ENCODE measurements at places on chromosomes 16 and 17. TPM values are rescaled to one million over a fixed set of nuclear protein-coding genes. Genes with fewer than 3 reads are reported as not detected.

Gene EIF3CL
- 56.9 TPM for total RNA-seq

DNA sequence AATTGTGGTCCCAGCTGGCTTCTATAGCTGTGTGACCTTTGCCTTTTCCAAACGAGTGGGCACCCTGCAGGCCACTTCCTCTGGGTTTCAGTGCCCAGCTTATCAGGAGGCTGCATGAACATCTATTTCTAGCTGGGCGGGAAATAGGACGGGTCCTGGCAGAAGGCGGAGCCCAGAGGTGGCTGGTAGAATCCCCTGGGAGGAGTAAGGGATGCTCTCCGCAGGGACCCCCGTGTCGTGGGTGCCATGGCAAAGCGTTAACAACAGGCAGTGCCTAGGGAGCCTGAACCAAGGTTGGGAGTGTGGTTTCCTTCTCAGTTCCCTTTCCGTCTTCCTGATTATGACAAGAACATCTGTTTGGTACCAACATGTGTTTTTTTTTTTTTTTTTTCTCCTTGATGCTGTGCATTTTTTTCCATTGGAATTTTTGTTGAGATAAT, 58.2 kb downstream of the PLCG2 start:
- no peak for DNase-seq

Gene KRT12
- not detected for total RNA-seq

GRCh38 chr16:81601008-81601428, 156.4 kb downstream of the CMIP start:
- peak; percentile 80 for DNase-seq

Gene EME1
- 13.9 TPM for total RNA-seq

DNA sequence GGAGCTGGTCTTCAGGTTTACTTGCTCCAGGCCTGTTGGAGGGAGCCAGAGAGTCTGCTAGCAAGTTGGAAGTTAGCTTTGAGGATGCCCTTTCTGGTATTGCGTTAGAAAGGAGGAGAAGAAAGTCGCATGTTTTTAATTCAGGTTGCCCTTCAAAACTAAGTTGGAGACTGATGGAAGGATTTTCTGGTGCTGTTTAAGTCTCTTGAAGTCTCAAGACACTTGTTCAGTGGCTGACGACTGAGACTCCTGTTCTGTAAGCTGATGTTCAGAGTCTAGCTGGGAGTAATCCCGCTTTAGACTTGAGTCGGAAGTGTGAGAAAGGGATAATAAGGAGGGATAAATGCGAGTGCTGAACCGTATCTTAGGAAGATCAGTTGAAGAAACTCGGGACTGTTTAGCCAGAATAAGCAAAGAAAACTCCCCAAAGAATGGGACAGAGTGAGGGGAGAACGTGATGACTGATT, 740 bp downstream of the AATF start:
- DNase-seq: no peak

Gene PIPOX
- total RNA-seq: 1.7 TPM

- DNase-seq: no peak
These were observed 4.5 kb upstream of the RMI2 start for GRCh38 chr16:11340710-11341109.

GRCh38 chr16:66032841-66033240, 333.6 kb upstream of the CDH5 start:
- no peak for DNase-seq

DNA sequence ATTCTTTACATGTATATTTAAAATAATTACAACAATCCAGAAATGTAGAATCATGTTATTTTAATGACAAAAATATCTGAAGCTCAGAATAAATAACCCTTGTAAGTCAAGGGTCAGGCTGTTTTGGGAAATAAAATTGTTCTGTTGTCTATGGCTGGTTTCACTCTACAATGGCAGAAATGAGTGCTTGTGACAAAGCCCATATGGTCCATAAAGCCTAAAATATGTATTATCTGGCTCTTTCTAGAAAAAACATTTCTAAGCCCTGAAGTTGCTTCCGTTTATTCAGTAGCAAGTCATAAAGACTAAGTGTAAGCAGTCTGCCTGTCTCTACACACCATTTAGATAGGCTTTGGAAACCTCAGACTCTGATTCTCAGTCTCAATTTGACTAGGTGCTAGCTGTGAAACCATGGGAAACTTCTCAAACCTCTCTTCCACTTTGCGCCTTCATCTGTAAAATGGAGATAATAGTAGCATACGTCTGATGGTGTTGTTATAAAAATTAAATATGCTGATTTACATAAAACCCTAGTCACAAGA, 365.7 kb upstream of the CA10 start:
- DNase-seq: no peak

DNA sequence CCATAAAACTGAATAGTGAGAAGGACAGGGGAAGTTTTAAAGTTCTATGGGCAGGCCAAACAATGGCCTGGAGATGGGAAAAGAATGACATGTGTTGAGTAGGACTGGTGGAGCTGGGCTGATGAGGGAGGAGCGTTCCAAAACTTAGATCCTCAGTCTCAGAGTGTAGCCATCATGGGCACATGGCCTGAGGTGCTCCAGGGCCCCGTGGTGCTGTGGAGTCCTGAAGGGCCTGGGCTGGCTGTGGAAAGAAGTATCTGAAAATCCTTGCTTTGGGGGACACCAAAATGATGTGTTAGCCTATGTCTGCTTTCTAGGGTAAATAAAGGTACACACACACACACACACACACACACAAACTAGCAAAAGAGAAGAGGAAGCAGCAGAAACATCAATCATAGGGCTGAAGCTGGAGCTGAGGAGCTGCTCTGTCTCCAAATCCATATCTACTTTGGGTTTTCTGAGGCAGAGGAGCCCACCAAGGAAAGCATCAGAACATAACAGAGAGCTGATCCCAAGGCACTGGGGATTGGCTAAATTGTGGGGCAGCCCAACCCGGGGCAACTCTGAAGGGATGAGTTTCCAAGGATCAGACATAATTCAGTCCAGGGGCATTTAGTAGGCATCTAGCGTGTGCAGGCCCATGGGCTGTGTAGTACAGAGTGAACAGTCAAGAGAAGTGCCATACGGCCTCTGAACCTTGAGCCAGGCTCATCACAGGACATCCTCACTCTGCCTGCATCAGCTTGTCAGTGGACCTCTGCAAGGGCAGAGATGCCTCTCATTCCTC, 85.2 kb downstream of the C16orf78 start:
- DNase-seq: no peak

DNA sequence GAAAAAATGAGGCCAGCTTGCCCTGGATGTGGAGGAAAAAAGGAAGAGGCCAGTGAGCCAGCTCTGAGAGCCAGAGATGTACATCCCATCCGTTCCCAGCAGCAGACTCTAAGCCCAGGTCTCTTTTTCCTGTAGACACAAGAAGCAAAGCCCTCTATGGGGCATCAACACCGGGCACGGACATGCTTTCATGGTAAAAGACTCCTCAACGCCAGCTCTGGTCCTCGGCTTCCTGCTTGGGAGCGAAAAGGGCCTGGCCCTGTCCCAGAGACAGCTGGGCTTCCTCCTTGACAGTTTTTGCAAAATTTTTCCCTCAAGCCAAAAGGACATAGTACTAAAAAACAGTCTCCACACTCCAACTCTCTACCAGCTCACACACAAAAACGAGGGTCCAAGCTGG, 27.1 kb downstream of the PELP1 start:
- no peak for DNase-seq

DNA sequence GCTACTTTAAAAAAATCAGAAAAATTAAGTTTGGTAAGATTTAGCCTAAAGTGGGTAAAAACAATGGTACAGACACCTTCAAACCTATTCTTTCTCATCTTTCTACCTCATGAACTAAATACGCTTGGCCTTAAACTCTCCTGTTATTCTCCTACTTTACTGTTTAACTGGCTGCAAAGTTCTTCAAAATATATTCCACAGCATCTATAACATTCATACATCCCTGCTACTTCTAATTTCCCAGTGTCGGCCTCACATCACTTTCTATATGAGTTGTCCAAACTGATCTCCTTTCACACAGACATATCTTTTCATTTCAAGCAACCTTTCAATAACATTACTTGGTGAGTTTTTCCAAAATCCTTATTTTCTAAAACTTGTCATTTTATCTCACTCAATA, 64.0 kb downstream of the MED13 start:
- no peak for DNase-seq

Gene KRTAP4-9
- not detected for total RNA-seq

- DNase-seq: peak; percentile 54
These were observed 15.5 kb downstream of the VPS35 start for GRCh38 chr16:46673320-46674013.

Gene CCL17
- not detected for total RNA-seq

Gene CFAP97D1
- under 0.01 TPM for total RNA-seq

Gene NGFR
- 40.2 TPM for total RNA-seq

Gene KRT23
- not detected for total RNA-seq

DNA sequence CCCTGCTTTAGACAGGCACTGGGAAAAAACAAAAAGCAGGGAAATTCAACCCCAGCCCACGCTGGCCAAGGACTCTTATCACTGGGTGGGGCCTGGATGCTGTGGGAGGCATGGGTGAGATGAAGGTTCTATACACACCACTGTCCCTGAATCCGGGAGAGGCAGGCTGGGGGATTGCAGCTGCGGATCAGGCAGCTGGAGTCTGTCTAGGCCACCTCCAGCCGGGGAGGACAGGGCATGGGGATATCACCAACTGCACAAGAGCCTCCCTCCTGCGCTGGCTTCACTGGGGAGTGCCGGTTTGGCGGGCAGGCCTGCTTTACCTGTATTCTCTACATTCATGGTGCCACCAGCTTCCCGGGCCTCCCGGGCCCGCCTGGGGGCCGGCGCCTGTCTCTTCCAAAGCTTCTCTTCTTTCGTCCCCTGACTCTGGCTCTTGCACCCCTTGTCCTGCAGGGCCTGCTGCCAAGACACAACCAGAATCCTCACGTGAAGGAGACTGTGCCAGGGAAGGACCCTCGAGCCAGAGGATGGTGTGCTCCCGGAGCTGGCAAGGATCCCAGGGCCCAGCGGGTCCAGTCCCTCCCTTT, 13.9 kb downstream of the KIFC3 start:
- no peak for DNase-seq

Gene UBE2G1
- 44.6 TPM for total RNA-seq

- no peak for DNase-seq
These were observed 12.1 kb downstream of the ZDHHC7 start for GRCh38 chr16:84999200-84999599.

- no peak for DNase-seq
These were observed 5.1 kb upstream of the UNC13D start for GRCh38 chr17:75849279-75849646.

Gene PTX4
- total RNA-seq: not detected

DNA sequence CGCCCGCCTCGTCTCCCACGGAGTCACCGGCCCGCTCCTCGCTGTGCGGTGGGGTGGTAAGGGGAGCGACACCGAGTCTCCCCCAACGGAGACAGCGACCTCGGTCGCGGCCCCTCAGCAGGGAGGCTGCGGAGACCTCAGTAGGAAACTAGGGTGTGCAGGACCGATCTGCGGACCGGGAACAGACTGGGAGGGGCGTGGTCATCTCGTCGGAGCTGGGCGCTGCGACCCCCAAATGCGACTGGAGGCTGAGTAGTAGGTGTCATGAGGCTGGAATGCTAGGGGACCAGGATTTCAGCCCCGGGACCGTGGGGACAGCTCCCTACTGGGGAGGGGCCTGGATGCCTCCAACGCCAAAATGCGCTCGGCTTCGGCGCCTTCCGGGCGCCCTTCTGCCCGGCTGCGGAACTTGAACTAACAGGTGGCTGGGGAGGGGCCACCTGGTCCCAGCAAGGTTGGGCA, 1.3 kb downstream of the CACNG4 start:
- no peak for DNase-seq

- DNase-seq: no peak
These were observed 143.9 kb upstream of the SHISA6 start for GRCh38 chr17:11097121-11097520.

DNA sequence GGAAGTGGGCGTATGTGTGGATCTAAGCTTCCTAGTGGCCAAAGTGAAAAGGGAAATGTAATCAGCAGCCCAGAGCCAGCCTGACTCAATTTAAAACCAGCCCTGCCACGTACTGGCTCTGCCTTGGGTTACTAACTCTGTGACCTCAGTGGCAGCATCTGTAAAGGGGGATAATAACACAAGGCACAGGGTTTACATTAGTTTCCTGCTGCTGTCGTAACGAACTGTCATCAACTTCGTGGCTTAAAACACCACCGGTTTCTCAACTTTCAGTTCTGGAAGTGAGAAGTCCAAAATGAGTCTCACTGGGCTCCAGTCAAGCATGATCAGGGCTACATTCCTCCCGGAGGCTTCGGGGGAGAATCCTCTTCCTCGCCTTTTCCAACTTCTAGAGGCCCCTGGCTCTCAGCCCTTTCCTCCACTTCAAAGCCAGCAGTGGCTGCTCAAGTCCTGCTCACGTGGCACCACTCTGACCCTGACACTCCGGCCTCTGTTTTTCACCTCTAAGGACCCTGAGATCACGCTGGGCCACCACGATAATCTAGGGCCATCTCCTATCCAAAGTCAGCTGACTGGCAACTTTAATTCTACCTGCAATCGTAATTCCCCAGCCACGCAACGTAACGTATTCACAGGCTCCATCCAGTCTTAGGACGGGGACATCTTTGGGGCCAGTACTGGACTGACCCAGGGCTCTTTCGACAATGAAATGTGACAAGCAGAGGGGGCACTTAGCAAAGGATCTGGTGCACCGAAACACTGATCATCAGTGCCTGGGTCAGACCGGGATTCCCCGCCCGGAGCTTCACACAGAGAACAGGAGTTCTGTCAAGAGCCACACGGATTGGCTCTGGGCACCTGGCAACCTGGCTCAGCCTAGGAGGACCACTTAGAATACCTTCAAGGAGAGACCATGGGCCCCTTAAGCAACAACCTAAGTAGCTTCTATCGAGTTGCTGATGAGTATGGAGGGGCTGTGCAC, 14.5 kb downstream of the TMC6 start:
- DNase-seq: no peak

GRCh38 chr17:4247971-4248388, 15.8 kb downstream of the ANKFY1 start:
- no peak for DNase-seq

DNA sequence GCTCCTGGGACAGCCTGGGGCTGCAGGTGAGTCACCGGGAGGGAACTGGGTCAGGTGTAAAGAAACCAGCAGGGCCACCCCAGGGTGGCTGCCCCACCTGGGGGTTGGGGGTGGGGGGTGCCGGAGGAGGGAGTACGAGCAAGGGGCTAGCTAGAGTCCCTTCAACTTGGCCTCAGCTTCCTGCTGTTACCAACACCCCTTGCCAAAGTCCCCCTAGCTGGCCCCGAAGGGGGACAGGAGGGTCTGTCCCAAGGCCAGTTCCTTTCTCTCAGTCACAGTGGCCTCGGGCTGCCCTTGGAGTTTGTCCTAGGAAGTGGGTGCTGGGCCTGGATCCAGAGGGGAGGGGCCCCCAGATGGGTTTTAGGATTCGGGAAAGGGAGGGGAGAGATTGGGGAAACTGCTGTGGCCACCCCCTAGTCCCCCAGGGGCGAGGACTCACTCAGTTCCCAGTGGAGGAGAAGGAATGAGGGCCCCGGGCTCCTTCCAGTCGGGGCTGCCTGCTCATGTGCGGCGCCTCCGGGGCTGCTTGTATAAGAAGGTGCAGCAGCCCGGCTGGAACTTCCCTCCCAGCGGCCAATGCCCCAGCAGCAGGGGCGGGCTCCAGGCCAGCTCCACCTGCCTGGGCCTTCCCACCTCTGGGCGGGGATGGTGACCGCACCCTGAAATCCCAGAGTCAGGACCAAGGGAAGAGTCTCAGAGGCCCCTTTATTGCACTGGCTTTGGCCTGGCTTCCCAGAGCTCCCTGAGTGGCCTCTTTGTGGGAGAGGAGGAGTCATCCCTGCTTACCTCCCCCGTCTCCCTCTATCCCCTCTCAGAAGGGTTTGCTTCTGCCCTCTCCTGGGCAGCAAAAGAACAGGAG, 7.3 kb downstream of the ARHGAP27 start:
- peak; percentile 49 for DNase-seq
